ENCODE measurements at places on chromosomes 7 and 10. TPM values are rescaled to one million over a fixed set of nuclear protein-coding genes. Genes with fewer than 3 reads are reported as not detected.

PHKG1 gene
- total RNA-seq = not detected

HMX2 gene
- total RNA-seq = not detected

ELFN1 gene
- total RNA-seq = 3.6 TPM

CFAP43 gene
- 0.83 TPM for total RNA-seq

GNAT3 gene
- total RNA-seq = not detected

SLC18A3 gene
- total RNA-seq = 1.4 TPM

TAS2R5 gene
- 5.1 TPM for total RNA-seq

MYH16 gene
- total RNA-seq = 0.13 TPM

CYP2C19 gene
- total RNA-seq = 46.4 TPM

MOGAT3 gene
- 6.3 TPM for total RNA-seq

KLF14 gene
- not detected for total RNA-seq

MMD2 gene
- total RNA-seq = not detected

CLRN3 gene
- total RNA-seq = 49.0 TPM

TMEM236 gene
- total RNA-seq = 1.4 TPM

GNG11 gene
- 11.2 TPM for total RNA-seq

PTPRZ1 gene
- 5.0 TPM for total RNA-seq

SHH gene
- total RNA-seq = 21.2 TPM

CPED1 gene
- 30.5 TPM for total RNA-seq

RRP12 gene
- 8.5 TPM for total RNA-seq

TDRD1 gene
- total RNA-seq = not detected

NAT16 gene
- not detected for total RNA-seq

CCL26 gene
- total RNA-seq = 7.5 TPM

PDLIM1 gene
- total RNA-seq = 61.0 TPM

NEBL gene
- 8.5 TPM for total RNA-seq

INHBA gene
- total RNA-seq = 10.8 TPM

HOXA1 gene
- total RNA-seq = 0.30 TPM

CPA1 gene
- total RNA-seq = 3.8 TPM

MMP21 gene
- not detected for total RNA-seq

GIMAP8 gene
- total RNA-seq = 0.10 TPM

IFIT1 gene
- total RNA-seq = 14.7 TPM

C10orf105 gene
- not detected for total RNA-seq

WDR86 gene
- total RNA-seq = 10.6 TPM

WEE2 gene
- 3.6 TPM for total RNA-seq

TBX20 gene
- total RNA-seq = 14.8 TPM

MNX1 gene
- 2.3 TPM for total RNA-seq

TMEM196 gene
- total RNA-seq = 0.17 TPM

OR2A1 gene
- total RNA-seq = not detected

TMEM273 gene
- 1.2 TPM for total RNA-seq

IL6 gene
- total RNA-seq = 1.6 TPM

TFR2 gene
- 13.5 TPM for total RNA-seq

ZNF853 gene
- total RNA-seq = 9.0 TPM

SORCS1 gene
- 3.7 TPM for total RNA-seq

TRIM4 gene
- 2.7 TPM for total RNA-seq

TAF3 gene
- 3.3 TPM for total RNA-seq

SPDYE11 gene
- 0.07 TPM for total RNA-seq

ABCC2 gene
- 56.7 TPM for total RNA-seq

HECTD2 gene
- 19.7 TPM for total RNA-seq

CFAP70 gene
- 1.8 TPM for total RNA-seq
